CD4-positive, CD25-positive, alpha-beta regulatory T cell (primary cell): ENCODE measurements at places on chromosomes 4 and X.

GRCh38 chrX:54808109-54808604, 612 bp downstream of the MAGED2 start:
- peak; percentile 36 for DNase-seq

- DNase-seq = no peak
Measured at GRCh38 chrX:72371405-72371804, 65.7 kb upstream of the CITED1 start.

- no peak for DNase-seq
Measured at GRCh38 chr4:55723403-55723802, 87.3 kb upstream of the NMU start.

DNA sequence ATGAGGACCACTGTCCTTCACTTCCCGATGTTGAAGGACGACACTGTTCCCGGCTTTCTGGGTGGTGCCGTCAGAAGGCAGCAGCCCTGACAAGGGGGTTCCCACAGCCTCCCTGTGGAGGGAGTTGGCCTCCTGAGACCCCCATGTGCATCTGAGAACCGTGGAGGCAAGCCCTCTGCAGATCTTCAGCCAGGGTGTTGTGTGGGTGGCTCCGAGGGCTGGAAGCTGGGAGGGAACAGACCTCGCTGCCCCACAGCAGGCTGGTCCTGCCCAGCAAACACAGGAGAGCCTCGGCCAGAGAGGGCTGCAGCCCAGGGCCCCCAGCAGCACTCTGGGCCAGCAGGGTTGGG, 16.2 kb downstream of the DGKQ start:
- no peak for DNase-seq

GRCh38 chrX:150506020-150506419, 62.4 kb upstream of the MTM1 start:
- no peak for DNase-seq

- no peak for DNase-seq
Measured at GRCh38 chr4:138032222-138032621, 209.9 kb downstream of the SLC7A11 start.

GRCh38 chr4:38213083-38213805, 253.0 kb downstream of the PTTG2 start:
- DNase-seq = no peak

DNA sequence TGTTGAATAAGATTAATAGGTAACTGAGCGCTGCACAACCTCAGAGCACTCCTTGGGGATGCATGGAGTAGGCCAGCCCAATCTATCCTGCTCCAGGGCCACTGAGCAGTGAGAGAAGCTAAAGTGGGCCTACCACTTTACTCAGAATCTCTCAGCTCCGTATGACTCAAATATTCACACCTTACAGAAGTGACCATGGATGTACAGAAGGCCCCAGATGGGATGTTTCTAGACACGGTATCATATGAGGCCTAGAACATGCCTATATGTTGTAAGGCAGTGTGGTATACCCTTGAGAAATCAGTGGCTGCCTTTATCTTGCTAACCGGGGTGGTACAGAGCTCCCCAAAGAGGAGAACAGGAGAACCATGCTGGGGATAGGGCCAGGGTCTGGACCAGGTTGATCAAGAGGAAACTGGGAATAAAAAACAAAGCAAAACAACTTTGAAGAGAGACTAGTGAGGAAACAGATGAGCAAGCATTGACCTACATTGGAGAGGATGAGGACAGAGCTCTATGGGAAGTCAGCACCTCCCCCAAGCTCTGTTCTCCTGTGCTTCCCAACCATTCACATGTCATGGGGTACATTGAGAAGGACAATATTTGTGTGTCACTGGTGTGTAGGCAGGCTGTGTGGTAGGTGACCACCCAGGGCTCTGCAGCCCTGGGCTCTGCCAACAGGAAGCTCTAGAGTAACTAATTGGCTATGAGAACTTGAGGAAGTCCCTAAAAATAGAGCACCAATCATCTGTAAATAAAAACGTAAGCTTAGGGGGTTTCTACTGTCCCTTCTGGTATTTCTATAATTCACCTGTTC, 31.4 kb downstream of the HOPX start:
- DNase-seq = no peak

GRCh38 chrX:1273896-1274295, 5.3 kb downstream of the CSF2RA start:
- no peak for DNase-seq

DNA sequence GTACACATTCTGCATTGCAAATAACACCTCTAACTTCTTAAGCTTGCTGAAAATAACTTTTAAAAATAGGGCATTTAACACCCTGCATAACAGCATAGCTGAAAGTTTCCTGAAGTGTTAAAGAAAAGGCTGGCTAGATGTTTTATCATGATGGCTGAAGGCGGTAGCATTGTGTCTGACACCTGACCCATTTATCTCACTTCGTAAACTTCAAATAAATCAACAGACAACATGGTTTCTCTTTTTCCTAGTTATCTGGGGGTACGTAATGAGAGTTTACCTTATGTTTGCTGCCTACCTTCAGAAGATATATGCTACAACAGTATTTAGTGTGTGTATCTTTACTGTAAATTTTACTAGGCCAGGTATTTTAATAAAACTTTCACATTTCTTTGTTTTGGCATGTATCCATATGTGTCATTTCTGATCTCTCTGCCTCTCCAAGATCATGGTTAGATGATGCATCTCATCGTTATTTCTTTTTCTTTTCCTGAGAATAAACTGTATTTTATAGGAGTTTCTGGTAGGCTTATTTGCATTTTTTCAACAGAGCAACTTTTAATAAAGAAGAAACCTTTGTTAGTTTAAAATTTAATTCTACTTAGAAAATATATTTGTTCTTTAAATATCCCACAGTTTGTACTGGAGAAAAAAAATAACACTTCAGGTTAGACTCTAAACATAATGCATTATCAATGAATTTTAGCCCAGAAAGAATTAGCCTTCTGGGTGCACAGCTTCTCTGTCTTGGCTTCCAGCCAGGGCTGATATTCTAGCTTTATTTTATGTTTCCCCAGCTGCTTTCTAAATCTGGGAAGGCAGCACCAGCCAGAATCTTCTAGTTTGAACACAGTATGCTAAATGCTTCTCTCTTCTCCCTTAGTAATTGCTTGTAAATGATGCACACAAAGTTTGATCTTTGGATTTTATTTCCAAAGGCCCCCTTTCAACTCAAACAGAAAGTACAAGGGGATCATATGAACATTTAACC, 2.9 kb downstream of the NDST4 start:
- DNase-seq = no peak

DNA sequence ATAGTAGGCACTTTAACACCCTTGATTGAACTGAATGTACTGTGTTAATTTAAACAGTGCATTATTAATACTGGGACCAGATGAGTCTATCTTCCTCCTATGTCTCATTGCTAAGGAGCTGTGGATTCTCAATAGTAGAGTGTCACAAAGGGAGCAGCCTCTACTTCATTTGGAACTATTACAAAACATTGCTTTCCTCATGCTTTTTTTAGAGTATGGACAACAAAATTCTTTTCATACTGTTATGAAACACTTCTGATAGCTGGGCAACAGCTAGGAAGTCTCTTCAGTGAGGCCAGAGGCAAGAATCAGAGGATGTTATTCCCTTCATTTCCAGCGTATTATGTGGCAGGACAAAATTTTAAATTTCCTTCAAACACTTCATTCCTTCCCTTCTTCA, 160.8 kb downstream of the FBXO8 start:
- no peak for DNase-seq

DNA sequence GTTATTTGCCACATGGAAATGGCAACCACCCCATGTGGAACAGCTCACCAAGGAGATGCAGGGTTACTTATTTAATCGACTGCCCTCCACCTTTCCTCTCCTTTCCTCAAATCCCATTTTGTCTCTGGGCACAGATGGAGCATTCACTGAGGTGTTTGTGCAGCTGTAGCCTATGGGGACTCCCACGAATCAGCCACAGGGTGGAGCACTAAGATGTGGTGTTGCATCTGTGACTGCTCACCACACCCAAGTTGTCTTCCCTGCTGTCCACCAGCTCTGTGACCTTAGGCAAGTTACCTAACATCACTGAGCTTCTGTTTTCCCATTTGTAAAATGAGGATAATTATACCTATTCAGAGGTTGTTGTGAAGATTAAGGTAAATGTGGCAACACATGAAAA, 252.4 kb upstream of the CPEB2 start:
- peak; percentile 22 for DNase-seq

DNA sequence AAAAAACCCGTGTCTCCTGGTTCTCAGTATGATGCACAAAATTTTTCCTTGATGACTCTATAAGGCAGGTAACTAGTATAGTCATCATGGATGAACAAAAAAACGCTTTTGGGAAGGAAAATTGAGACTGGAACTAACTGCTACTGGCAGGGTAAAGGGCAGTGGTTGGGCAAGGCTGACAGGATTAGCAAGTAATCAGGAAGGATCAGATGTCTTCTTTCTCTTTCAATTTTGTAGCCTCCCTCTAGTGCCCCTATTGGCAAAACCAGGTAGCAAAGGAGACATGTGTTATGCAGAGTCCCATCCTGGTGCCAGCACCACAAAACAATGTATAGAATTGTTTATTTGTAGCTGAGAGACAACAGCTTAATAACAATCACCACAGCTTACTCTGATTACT, 12.8 kb upstream of the SLITRK4 start:
- DNase-seq = peak; percentile 7
